ENCODE measurements at places on chromosomes 16 and 17.

DNA sequence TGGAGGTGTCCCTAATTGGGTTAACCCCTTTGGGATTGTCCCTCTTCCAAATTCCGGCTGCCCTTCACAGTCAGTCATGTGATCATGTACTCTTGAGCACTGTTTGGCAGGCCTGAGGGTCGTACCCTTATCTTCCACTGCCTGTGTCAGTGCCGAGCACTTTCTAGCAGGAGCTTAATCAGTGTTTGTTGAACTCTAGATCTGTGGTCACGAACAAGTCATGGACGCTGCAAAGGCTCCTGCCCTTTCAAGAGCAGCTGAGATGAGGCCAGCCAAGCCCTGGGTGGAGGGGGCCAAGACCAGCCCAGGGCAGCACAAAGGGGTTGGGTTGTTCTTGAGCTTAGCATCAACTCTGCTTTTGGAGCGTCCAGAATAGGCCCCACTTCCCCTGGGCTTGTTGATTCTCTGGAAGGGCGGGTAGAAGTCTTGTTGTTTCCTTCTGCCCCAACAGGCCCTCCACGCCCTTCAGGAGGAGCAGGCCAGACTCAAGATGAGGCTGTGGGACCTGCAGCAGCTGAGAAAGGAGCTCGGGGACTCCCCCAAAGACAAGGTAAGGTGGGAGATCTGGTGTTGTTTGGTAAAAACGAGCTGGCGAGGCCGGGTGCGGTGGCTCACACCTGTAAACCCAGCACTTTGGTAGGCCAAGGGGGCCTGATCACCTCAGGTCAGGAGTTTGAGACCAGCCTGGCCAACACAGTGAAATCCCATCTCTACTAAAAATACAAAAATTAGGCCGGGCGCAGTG lies 5.3 kb downstream of the IFI35 start:
- DNase-seq = no peak

DNA sequence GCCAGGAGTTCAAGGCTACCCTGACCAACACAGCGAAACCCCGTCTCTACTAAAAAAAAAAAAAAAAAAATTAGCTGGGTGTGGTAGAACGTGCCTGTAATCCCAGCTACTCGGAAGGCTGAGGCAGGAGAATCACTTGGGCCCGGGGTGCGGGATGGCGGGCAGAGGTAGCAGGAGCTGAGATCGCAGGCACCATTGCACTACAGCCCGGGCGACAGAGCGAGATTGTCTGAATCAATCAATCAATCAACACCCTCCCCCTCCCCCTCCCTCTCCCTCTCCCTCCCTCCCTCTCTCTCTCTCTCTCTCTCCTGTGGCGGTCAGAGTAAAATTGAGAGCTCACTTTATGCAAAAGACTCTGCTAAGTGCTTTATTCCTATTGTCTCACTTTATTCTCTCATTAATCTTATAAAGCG lies 1.2 kb downstream of the HSDL1 start:
- DNase-seq = no peak

GRCh38 chr17:43578699-43579565 lies 32.8 kb upstream of the ETV4 start:
- DNase-seq = no peak

GRCh38 chr16:11428623-11428953 lies 83.3 kb downstream of the RMI2 start:
- DNase-seq = no peak

DNA sequence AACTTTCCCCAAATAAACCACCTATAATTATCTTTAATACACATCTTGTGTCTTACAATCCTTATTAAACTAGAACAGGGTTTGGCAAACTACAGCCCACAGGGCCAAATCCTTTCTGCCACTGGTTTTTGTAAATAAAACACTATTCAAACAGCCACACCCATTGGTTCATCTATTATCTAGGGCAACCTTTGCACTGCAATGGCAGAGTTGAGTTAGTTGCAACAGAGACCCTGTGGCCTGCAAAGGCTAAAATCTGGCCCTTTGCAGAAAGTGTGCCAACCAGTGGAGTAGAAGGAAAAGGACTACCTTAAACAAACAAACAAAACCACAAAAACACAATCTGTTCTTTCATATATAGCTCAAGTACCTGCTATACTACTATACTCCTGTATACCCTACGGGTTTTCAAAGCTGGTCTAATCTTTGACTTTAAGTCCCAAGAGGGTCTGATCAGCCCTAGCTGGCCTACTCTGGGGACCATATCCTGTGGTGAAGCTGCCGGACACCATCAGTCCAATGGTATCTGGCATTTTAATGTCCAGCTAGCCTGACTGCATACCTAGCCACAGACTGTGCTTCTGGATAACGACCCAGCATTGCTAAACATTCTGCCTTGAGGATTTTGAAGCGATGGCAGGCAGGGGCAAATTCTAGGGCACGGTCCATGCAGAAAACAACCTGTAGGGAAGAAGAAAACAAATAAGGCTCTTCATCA lies 23.3 kb downstream of the CNP start:
- DNase-seq = no peak
